ENCODE measurements at places on chromosomes 4 and X.

DNA sequence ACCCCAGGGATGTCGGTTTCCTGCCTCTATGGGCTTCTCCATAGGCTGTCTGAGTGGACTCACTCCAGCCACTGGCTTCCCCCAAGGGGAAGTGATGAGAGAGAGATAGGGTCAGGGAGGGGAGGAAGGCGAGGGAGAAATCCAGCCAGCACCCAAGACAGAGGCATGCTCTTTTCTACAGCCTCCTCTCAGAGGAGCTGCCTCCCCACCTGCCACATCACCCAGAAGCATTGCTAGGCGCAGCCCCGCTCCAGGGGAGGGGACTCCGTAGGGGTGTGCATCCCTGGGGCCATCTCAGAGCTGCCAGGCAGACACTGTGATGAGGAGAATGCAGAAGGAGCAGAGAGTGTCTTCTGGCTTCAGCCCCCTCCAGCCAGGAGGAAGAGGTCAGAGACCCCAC, 109.5 kb upstream of the NKX1-1 start:
- DNase-seq = no peak

DNA sequence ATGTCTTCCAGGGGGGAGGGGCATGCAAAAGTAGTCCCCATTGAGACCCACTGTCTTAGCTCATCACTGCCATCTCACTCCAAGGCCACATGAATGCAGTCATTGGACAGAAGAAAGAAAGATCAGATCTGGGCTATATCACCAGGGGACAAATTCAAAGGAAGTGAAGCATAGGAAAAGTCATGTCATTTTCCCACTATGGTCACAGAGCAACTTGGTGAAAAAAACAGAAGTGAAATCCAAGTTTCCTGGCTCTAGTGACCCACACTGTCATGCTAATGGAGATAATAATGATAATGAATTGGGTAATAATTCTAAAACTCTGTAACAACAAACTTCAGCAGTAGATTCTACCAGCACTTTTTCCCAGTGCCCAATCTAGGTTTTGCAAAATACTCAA, 9.9 kb downstream of the LHFPL1 start:
- DNase-seq = no peak

- no peak for DNase-seq
Observed at GRCh38 chrX:48677516-48677915, 6.1 kb upstream of the WAS start.

DNA sequence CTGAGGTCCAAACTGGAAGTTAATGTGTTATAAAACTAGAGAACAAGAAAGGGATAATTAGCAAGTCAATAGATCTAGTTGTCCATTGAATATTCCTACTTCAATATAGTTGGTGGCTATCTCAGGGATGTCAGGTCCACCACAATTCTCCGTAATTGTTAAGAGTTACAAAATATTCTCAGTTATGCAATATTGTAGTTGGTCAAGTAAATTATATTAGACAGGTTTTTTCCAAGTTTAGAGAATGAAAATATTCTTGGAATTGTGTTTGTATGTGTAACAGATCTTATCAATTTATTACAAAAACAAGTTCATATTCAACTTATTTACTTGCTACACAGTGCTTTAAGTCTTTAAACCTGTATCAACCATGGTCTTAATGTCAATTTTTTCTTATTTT, 547.4 kb downstream of the SPRY1 start:
- no peak for DNase-seq

DNA sequence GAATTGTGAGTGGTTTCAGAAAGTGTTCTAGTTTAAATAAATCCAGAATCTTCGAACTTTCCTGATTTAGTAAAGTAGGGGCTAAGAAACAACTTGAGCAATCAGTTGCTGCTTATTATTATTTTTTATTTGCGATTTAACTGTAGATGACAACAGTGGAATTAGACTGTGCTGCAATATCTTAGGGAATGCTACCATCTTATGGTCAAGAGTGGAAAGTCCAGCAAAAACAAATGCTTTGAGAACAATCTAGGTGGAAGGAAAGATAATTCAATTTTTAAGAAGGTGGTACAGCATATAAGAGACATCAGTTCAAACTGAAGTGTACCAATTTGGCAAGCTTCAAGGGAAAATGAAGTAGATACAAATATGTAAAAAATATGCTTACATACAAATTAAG, 73.3 kb downstream of the CYLC1 start:
- no peak for DNase-seq

GRCh38 chrX:17298564-17298963, 76.4 kb upstream of the NHS start:
- no peak for DNase-seq

GRCh38 chr4:20724915-20725314, 24.7 kb downstream of the PACRGL start:
- no peak for DNase-seq

DNA sequence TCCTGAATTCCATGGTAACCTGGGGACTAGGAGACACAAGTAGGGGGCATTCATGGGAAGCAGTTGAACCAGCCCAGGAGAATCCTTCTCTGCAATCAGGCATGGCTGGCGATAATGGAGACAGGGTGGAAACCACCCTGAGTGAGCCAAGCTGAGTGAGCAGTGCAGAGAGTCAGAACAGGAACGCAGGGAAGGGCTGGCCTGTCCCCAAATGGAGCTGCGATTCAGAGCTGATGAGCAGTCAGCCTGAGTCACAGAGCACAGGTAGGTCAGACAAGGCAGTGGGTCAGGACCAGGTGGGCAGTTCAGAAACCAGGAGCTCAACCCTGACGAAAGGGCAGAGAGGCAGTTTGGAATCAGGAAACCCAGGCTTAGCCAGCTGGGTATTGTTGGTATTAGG, 129.0 kb downstream of the BTC start:
- no peak for DNase-seq

DNA sequence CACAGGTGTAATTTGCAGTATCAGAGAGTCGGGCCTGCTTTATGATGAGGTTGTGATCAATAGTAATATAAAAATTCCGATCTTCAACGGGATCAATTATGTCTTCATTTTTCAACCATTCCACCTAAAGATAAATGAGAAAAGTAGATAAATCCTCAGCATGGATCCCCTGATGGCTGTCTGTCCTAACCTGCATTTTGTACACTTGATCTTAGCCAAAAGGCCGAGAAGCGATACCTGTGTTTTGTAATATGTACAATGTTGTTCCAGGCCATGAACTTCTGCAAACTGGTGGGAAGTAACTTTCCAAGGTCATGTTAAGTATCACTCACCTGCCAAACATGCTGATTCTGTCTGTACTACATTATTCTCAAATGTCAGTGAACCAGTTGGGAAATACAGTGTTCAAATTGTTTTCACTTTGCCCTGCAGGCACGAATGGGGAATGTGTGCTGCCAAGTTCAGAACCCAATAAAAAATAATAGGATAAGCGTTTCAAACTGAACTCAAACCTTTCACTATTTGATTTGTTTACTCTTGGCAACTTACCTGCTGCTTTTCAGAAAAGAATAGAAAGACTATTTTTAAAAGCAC, 298.1 kb downstream of the UNC5C start:
- no peak for DNase-seq

DNA sequence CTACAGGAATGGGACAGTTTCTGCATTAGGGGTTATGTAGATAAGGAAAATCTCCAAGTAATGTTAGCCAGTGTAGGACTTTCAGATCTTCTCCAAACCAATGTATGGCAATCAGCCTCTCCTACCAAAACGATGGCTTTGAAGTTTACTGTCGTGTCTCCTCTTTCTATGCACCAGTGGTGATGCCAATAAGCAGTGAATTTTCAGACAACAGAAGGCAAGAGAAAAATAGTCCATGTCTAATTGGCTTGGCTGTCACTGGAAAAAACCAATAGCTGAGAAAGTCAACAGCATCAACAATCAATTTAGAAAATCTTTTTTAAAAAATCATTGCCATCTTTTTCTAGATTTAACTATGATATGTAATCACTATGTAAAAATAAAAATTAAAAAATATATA, 35.0 kb downstream of the LIMCH1 start:
- no peak for DNase-seq

- DNase-seq = no peak
Observed at GRCh38 chrX:65658229-65658628, 9.2 kb upstream of the MSN start.

DNA sequence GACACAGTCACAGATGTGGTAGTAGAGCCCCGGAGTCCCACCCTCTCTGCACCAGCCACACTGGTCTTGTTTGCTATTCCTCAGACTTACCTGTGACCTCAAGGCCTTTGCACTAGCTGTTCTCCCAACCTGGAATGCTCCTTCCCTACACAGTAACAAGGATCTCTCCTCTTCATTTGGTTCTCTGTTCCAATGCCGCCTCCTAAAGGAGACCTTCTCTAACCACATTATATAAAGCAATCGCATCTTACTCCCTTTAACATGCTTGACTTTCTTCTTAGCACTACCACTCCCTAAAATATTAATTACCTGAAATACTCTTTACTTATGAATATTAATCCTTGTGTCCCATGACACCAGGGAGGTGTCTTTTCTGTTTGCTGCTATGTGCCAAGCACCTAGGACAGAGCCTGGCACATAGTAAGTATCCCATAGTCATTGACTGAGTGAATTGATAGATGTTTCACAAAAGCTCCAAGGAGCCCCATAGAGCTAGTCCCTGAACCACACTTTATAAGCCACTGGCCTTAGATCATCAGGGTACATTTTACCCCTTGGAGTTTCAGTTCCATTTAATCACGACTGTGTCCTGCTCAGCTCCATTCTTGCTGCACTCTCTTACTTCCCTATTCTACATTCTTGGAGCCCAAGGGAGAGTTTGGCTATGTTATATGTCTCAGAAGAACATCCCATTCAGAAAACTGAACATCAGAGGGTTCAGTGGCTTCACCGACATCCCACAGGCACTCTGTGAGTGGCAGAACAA, 312.7 kb downstream of the RAB28 start:
- no peak for DNase-seq

GRCh38 chrX:103404231-103405008, 28.1 kb downstream of the BEX3 start:
- DNase-seq = peak; percentile 23

DNA sequence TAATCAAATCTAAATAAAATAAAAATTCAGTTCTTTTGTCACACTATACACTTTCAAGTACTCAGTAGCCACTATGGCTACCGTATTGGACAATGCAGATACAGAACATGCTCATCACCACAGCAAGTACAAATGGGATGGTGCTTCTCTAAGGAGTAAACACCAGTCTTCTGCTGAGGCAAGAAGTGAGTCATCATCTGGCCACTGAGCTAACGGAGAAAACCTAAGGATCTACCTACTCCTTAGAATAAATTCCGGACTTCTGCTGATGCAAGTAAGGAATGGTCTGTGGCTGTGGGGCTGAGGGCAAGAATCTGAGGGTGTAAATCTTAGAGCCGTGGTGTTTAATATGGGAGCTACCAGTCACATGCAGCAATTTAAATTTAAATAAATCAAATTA, 11.3 kb upstream of the RBMXL3 start:
- DNase-seq = no peak

- DNase-seq = no peak
Observed at GRCh38 chr4:10684631-10685030, at the start of gene CLNK. Gene CLNK (minus strand): TSS chr4:10684768. CDS start chr4:10667869, 16,899 bp downstream.

GRCh38 chr4:1601533-1601835, 82.6 kb downstream of the FAM53A start:
- DNase-seq = no peak

Measured in hippocampal formation (tissue), 2 donors.